Brain (organoid and tissue), 16 donors: ENCODE measurements at places on chromosomes 3 and 15.

GRCh38 chr3:133442518-133442917 is 42.7 kb downstream of the BFSP2 start:
- DNase-seq = no peak

- no peak for DNase-seq
These were observed 688.8 kb upstream of the CCDC54 start for GRCh38 chr3:106688464-106688863.

- no peak for DNase-seq
These were observed 9.3 kb downstream of the GRAMD1C start for GRCh38 chr3:113847664-113848461.

- DNase-seq = no peak
These were observed 40.2 kb upstream of the ZBTB20 start for GRCh38 chr3:115187149-115187757.

DNA sequence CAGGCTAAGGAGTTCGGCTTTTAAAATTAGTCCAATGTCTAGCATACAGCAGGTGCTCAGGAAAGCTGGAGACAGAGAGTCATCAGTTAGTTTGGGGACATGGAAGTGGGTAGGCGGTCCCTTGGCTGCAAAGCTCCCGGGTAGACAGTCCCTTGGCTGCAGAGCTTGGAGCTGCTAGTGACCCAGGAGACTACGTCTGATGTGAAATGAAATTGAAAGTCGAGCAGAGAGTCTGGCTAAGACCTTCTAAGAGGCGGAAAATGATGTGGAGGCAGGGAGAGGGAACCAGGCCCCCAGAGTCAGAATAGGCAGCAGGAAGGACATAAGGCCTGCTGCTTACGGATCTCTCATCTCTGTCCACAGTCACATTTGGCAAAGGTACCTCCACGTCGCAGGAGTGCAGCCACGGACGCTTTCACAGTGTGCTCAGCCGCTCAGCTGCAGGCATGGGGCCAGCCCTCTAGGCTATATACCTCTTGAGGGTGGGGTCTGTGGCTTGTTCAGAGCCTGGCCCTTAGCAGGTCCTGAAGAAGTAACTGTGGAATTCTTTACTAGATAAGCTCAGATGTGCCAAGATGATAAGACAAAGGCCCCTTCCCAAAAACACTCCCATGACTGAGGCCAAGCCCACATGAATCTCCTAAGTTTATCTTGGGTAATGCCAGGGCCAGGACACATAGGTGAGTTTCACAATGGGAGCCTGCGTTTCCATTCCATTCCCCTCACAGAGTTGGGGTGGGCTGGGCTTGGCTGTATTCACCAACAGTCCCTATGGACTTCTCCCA is 131.7 kb downstream of the XXYLT1 start:
- DNase-seq = no peak

DNA sequence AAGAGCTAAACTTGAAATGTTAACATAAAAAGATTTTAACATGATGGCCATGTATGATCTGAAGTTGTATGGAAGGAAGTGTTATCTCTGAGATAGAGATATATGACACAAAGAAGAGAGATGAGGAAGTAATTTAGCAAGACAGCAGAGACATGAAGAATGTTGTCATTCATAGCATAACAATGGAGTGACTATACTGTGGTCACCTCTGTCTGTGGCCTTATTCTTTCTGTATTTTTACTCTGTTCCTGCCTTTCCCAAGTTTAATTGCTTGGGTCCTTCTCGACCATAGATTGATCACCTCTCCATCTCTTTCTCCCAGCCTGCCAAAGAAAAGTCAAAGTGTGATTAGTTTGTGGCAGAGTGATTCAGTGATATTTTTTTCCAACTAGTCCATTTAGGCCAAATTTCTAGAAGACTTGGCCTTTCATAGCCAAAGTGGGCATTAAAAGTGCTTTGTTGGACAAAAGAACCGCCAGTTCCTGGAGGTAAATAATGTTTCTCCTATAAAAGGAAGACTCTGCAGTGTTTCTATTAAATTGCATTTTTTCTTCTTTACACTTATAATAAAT is 711.9 kb downstream of the CADM2 start:
- no peak for DNase-seq

DNA sequence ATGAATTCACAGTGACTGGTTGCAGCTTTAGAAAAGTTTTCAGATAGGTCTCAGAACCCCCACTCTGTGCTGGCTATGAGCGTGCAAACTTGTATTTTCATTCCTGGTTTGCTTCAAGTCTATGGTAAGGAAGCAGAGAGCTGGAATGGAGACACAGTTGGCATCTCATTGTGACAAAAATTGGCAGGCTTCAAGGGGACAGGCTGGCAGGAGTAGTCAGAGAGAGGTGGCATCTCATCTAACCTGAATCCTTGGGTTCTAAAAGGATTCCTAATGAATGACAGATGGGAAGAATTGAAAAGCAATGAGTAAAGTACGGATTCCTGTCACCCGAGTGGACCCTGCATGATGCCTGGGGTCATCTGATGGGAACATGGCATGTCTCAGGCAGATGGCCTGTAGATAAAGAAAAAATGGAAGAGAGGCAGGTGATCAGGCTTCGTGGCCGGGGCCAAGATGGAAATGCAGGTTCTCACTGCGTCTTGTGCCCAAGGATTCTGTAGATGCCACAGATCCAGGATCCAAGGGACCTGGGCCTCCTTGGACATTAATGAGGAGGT is 89.4 kb upstream of the ABHD17C start:
- DNase-seq = no peak

DNA sequence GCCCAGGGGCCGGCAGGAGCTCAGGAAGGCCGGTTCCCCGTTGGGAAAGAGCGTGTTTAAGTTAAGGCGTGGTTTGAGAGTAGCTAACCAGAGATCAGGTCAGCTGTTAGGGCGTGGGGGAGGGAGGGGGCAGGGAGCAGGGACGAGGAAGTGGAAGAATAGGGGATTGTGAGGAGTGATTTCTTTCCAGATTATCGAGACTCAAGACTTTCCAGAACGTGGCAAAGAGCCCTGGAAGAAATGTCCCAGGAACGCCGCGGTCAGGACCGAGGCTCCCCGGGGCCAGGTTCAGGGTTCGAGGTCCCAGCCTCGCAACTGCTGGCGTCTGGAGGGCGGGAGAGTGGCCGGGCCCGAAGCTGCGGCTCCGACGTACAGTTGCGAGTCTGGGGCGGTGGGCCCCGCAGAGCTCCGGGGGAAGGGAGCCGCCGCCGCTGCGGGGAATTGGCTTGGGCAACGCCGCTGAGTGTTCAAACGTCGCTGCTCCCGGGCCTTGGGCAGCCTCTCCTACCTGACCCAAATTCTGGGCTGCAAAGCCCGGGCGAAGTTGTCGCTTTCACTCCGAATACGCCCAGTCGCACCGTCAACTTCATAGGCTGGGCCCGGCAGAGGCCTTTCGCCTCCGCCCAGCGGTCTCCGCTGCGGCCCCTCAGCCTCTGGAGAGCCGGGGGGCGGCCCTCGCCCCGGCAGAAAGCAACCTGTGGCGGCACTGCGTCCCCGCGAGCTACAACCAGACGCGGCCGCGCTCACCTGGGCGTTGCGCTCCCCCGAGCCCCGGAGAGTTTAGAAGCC is 9.5 kb downstream of the ISL2 start:
- no peak for DNase-seq

- DNase-seq = no peak
These were observed 360.9 kb upstream of the KCNH8 start for GRCh38 chr3:18787441-18787840.

GRCh38 chr3:59726279-59726678 is 676.5 kb upstream of the CFAP20DC start:
- DNase-seq = no peak
